ENCODE measurements at places on chromosomes 11 and 22. TPM values are rescaled to one million over a fixed set of nuclear protein-coding genes. Genes with fewer than 3 reads are reported as not detected.
A peak's percentile ranks its signal among the peaks of the same experiment; 100 is the strongest.

- no peak overlapping the region for H3K4me3 ChIP-seq
- no peak for DNase-seq
- H3K27me3 ChIP-seq, result no peaks in the 10 kb centered on the region
- no peaks in the 10 kb centered on the region for H3K36me3 ChIP-seq
- no peaks in the 10 kb centered on the region for H3K4me1 ChIP-seq
- no peak overlapping the region for H3K27ac ChIP-seq
These were observed 318.7 kb downstream of the BUD13 start for GRCh38 chr11:116454020-116454645.

GRCh38 chr11:342328-342727 is 21.7 kb upstream of the IFITM3 start:
- no peaks in the 10 kb centered on the region for H3K27me3 ChIP-seq
- H3K27ac ChIP-seq, result no peak overlapping the region
- DNase-seq, result no peak
- H3K4me1 ChIP-seq, result peaks cover 2% of the 10 kb centered on the region

DNA sequence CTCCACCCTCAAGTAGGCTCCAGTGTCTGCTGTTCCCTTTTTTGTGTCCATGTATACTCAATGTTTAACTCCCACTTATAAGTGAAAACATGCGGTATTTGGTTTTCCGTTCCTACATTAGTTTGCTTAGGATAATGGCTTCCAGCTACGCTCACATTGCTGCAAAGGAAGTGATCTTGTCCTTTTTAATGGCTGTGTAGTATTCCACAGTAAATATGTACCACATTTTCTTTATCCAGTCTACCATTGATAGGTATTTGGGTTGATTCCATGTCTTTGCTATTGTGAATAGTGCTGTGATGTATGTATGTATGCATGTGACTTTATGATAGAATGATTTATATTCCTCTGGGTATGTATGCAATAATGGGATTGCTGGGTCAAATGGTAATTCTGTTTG is 144.6 kb downstream of the BRD1 start:
- no peaks in the 10 kb centered on the region for H3K4me1 ChIP-seq
- H3K36me3 ChIP-seq, result no peaks in the 10 kb centered on the region
- no peak for DNase-seq
- H3K27me3 ChIP-seq, result no peaks in the 10 kb centered on the region
- no peak overlapping the region for H3K27ac ChIP-seq
- H3K4me3 ChIP-seq, result no peak overlapping the region

The GVQW3 gene
- 2.2 TPM for total RNA-seq

The KIRREL3 gene
- not detected for total RNA-seq

DNA sequence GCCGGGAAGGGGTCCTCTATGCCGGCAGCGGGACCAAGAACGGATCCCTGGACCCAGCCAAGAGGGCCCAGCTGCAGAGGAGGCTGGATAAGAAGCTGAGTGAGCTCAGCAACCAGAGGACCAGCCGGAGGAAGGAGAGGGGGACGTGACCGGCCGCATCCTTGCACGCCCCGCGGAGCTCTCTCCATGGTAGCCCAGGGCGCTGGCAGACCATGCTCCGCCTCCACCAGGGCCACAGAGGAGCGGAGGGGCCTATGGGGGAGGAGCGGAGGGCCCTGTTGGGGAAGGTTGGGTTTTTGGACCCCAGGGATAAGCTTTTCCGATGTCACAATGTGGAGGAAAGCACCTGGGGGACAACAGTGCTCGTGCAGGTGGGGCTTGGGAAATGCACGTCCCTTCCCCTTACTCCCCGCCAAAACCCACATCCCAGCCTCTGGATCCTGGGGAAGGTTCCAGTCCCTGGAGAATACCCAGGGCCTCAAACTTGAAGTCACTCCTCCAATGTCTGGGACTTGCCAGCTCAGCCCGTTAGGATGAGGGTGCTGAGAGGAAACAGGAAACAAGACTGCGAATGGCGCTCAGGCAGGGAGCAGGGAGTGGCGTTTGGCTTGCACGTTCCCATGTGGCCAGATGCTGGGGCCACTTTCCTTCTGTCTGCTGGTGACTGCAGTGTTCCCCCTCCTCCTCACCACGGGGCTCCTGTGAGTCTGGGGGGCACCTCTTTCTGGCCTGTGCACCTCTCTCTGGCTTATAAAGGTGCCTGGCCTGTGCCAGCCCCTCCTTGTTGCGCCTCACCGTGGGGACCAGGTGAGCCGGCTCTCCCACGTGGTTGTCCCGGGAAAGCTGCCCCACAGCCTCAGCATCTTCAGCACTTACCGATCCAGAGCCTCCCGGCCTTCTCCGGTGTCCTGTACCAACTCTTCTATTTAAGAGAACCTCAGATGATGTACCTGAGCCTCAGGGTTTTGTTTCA is 36.2 kb downstream of the IGHMBP2 start:
- no peaks in the 10 kb centered on the region for H3K27me3 ChIP-seq
- no peak overlapping the region for H3K4me3 ChIP-seq
- DNase-seq, result no peak
- no peaks in the 10 kb centered on the region for H3K4me1 ChIP-seq
- H3K36me3 ChIP-seq, result peaks cover 2% of the 10 kb centered on the region

GRCh38 chr11:62965574-62965973 is 19.2 kb downstream of the SLC22A6 start:
- H3K4me3 ChIP-seq, result no peak overlapping the region
- H3K36me3 ChIP-seq, result no peaks in the 10 kb centered on the region
- DNase-seq, result no peak

The LRFN4 gene
- 43.8 TPM for total RNA-seq

The TPBGL gene
- total RNA-seq, result not detected

GRCh38 chr22:28095316-28096095 is 176.4 kb upstream of the PITPNB start:
- no peaks in the 10 kb centered on the region for H3K27me3 ChIP-seq
- DNase-seq, result no peak
- no peak overlapping the region for H3K4me3 ChIP-seq
- H3K4me1 ChIP-seq, result no peaks in the 10 kb centered on the region
- H3K36me3 ChIP-seq, result no peaks in the 10 kb centered on the region
- no peak overlapping the region for H3K27ac ChIP-seq

DNA sequence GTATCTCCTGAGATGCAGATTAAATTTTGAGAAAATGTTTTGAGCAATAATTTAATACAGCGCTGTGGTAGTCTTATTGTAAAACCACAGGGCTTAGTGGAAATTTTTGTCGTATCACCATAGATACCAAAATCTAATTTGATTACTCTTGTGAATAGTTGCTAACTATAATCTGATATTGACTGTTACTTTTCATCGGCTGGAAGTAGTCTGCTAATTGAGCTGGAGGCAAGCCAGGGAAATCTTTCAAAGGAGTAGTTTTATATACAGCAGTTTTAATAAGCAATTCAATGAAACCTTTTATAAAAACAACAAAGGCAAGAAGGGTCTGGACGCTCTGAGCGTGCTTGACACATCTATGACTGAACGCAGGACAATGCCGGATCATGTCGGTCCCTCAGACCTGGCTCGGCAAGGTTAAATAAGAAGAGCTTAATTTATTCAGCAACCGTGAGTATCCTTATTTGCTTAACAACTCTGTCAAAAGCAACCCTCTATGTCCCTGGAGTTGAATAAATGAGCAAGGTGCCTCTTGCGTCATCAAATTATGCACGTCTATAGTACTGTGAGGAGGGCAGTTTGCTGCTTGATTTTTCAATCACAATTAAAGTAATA is 121.2 kb downstream of the NCAM1 start:
- DNase-seq, result no peak
- H3K27ac ChIP-seq, result no peak overlapping the region
- no peaks in the 10 kb centered on the region for H3K36me3 ChIP-seq
- no peaks in the 10 kb centered on the region for H3K4me1 ChIP-seq
- no peak overlapping the region for H3K4me3 ChIP-seq

GRCh38 chr11:57426439-57426928 is 437 bp downstream of the SLC43A3 start:
- peaks cover 31% of the 10 kb centered on the region for H3K4me1 ChIP-seq
- H3K4me3 ChIP-seq, result peak overlapping the region; percentile 88

GRCh38 chr11:36296884-36297543 is 926 bp downstream of the PRR5L start:
- H3K27ac ChIP-seq, result no peak overlapping the region
- H3K4me1 ChIP-seq, result no peaks in the 10 kb centered on the region
- H3K36me3 ChIP-seq, result no peaks in the 10 kb centered on the region
- no peak for DNase-seq
- no peak overlapping the region for H3K4me3 ChIP-seq

GRCh38 chr11:60347084-60347797 is 20.2 kb downstream of the MS4A6E start:
- H3K27me3 ChIP-seq, result no peaks in the 10 kb centered on the region
- H3K4me3 ChIP-seq, result no peak overlapping the region
- no peak overlapping the region for H3K27ac ChIP-seq
- peaks cover 11% of the 10 kb centered on the region for H3K4me1 ChIP-seq
- no peaks in the 10 kb centered on the region for H3K36me3 ChIP-seq

The SGSM1 gene
- not detected for total RNA-seq

- H3K4me1 ChIP-seq, result peaks cover 10% of the 10 kb centered on the region
- no peaks in the 10 kb centered on the region for H3K27me3 ChIP-seq
- H3K27ac ChIP-seq, result peak within 1 kb of the TSS; percentile 78
- no peak for DNase-seq
- H3K4me3 ChIP-seq, result peak within 1 kb of the TSS; percentile 86
- no peaks in the 10 kb centered on the region for H3K36me3 ChIP-seq
These were observed at the start of gene MGAT3 for GRCh38 chr22:39456522-39457197. MGAT3 (plus strand) TSS chr22:39457012; CDS start chr22:39487348, 30,336 bp downstream.

DNA sequence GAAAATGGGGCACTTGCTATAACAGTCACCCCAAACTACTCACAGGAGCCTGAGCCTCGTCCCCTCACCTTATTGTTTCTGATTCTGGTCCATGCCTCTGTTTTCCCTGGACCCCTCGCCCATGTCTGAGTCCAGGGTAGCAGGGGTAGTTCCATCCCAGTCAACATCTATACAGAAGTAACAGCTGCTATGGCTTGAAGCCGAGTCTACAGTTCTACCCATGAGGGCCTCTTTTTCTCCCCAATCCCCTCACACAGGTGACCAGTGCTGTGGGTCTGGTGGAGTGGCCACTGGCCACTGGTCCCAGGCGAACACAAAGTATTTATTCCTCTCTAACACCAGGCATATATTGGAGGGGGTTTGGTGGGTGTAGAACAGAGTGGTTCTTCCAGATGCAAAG is 116.4 kb downstream of the ZNF280B start:
- H3K36me3 ChIP-seq, result no peaks in the 10 kb centered on the region
- H3K27ac ChIP-seq, result no peak overlapping the region
- H3K27me3 ChIP-seq, result no peaks in the 10 kb centered on the region
- H3K4me1 ChIP-seq, result no peaks in the 10 kb centered on the region

The TSGA10IP gene
- total RNA-seq, result not detected

The LGR4 gene
- not detected for total RNA-seq

GRCh38 chr22:46576556-46577367 is 39.3 kb upstream of the CELSR1 start:
- no peak overlapping the region for H3K4me3 ChIP-seq
- no peak overlapping the region for H3K27ac ChIP-seq
- peaks cover 15% of the 10 kb centered on the region for H3K4me1 ChIP-seq
- DNase-seq, result no peak
- H3K36me3 ChIP-seq, result no peaks in the 10 kb centered on the region

- no peaks in the 10 kb centered on the region for H3K36me3 ChIP-seq
- H3K27ac ChIP-seq, result no peak overlapping the region
- no peaks in the 10 kb centered on the region for H3K4me1 ChIP-seq
- no peak for DNase-seq
- H3K27me3 ChIP-seq, result no peaks in the 10 kb centered on the region
These were observed 323.4 kb downstream of the SHANK2 start for GRCh38 chr11:70928854-70929598.

- DNase-seq, result no peak
- H3K36me3 ChIP-seq, result no peaks in the 10 kb centered on the region
- no peak overlapping the region for H3K27ac ChIP-seq
- no peaks in the 10 kb centered on the region for H3K27me3 ChIP-seq
These were observed 327.4 kb downstream of the MN1 start for GRCh38 chr22:27474112-27474571.

GRCh38 chr22:45923212-45923611 is 53.8 kb downstream of the WNT7B start:
- H3K27me3 ChIP-seq, result no peaks in the 10 kb centered on the region
- no peak overlapping the region for H3K27ac ChIP-seq
- H3K36me3 ChIP-seq, result no peaks in the 10 kb centered on the region
- DNase-seq, result no peak

- no peaks in the 10 kb centered on the region for H3K36me3 ChIP-seq
- H3K27ac ChIP-seq, result peak overlapping the region; percentile 73
- H3K27me3 ChIP-seq, result no peaks in the 10 kb centered on the region
- peaks cover 34% of the 10 kb centered on the region for H3K4me1 ChIP-seq
These were observed 28.3 kb upstream of the WNT11 start for GRCh38 chr11:76234416-76235232.

- peak overlapping the region; percentile 96 for H3K27ac ChIP-seq
- no peaks in the 10 kb centered on the region for H3K36me3 ChIP-seq
- no peaks in the 10 kb centered on the region for H3K27me3 ChIP-seq
- H3K4me1 ChIP-seq, result peaks cover 6% of the 10 kb centered on the region
- H3K4me3 ChIP-seq, result peak overlapping the region; percentile 62
These were observed 1.8 kb downstream of the TTC17 start for GRCh38 chr11:43360361-43361032.

GRCh38 chr11:113991170-113991569 is 16.3 kb downstream of the HTR3A start:
- no peaks in the 10 kb centered on the region for H3K27me3 ChIP-seq
- DNase-seq, result no peak
- H3K27ac ChIP-seq, result no peak overlapping the region
- no peak overlapping the region for H3K4me3 ChIP-seq
- no peaks in the 10 kb centered on the region for H3K36me3 ChIP-seq

The SLC22A6 gene
- total RNA-seq, result not detected

DNA sequence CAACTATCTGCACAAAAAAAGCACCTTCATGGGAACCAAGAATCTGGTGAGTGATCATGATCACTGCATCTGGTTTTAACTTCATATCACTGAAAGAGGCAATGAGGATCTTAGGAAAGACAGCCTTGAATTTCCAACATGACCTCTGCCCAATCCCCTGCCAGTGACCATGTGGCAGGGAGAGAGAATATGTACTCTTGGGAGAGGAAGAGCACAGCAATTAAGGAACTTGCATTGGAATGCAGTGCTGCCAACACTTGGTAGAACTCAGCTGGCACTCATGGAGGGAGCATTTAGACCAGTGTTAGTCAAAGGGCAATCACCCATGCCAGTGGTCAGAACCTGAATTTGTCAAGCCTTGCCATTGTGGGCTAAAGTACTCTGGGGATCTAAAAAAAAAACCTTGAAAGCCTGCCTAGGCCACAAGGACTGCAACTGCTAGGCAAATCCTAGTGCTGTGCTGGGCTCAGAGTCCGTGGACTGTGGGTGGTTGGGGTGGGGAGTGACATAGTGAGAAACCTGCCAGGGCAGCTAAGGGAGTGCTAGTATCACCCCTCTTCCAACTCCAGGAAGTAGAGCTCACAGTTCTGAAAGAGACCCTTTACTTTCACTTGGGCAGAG is 23.1 kb downstream of the JRKL start:
- no peaks in the 10 kb centered on the region for H3K27me3 ChIP-seq
- H3K4me1 ChIP-seq, result no peaks in the 10 kb centered on the region
- DNase-seq, result no peak
- no peak overlapping the region for H3K4me3 ChIP-seq
- H3K36me3 ChIP-seq, result no peaks in the 10 kb centered on the region

The LIN7C gene
- 16.3 TPM for total RNA-seq

DNA sequence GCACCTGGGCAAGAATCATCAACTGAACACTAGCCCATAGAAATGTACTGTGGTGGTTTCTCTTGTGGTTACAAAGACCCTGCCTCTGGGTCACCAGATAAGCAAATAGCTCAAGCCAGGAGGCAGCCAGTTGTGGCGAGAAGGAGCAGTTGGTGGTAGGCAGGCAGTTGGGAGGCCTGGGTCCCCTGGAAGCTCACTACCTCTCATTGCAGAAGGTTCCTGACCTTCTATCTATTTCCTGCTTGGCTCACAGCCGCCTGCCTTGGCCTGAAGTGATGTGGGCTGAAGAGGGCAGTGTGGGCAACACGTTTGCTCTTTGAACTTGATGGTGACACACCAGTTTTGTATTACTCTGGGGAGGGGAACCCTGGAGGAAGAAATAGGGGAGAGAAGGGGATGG is 34.7 kb downstream of the NECTIN1 start:
- no peaks in the 10 kb centered on the region for H3K36me3 ChIP-seq
- DNase-seq, result no peak
- no peaks in the 10 kb centered on the region for H3K27me3 ChIP-seq
- H3K4me1 ChIP-seq, result peaks cover 25% of the 10 kb centered on the region
- H3K4me3 ChIP-seq, result no peak overlapping the region

All from GM12878 (cell line).